ENCODE measurements at places on chromosomes 11 and 22. TPM values are rescaled to one million over a fixed set of nuclear protein-coding genes. Genes with fewer than 3 reads are reported as not detected.

GLYATL1 gene
- 0.21 TPM for polyA plus RNA-seq

GRCh38 chr11:5891216-5891800, 1.7 kb upstream of the OR52E5 start:
- peak; percentile 4 for DNase-seq

GRCh38 chr11:1707751-1708150, 10.8 kb downstream of the KRTAP5-6 start:
- DNase-seq = no peak

DNA sequence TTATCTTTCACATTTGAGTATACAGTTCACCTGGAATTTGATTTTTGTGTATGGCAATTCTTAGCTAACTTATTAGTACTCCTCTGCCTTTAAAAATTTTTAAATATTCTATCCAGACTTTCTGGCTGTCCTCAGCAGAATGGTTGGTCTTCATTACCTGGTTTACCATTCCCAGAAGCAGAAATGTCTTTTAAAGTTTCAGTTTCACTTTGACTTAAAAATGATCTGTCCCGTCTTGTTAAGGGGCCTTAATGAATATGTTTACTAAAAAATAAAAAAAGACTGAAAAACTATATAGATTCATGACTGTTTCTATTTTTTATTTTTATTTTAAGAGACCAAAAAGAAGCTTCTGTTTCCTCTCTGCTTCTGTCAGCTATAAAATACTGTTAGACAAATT, 70.5 kb upstream of the TNRC6B start:
- DNase-seq = no peak

HYLS1 gene
- polyA plus RNA-seq = 1.4 TPM

GRCh38 chr11:92852946-92853345, 116.5 kb upstream of the MTNR1B start:
- no peak for DNase-seq

- no peak for DNase-seq
These were observed 149.3 kb downstream of the TMEM135 start for GRCh38 chr11:87187076-87187475.

FOLR2 gene
- not detected for polyA plus RNA-seq

DNA sequence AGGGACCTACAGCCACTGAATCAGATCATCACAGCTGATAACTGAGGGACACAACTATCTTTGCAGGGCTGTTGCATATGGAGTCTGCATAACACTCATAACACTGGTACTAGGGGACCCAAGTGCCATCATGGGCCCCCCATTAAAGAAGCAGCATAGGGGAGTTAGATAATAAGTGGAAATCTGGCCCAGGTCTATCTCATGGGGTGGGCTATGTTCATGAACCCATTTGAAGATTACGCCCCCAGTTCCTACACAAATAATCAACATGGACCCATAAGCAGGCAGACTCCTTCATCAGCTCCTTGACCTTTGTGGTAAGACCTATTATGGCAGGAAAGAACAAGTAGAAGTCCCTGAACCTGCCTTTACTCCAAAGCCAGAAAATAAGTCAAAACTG, 48.8 kb downstream of the ASCL2 start:
- no peak for DNase-seq

- DNase-seq = no peak
These were observed 44.5 kb upstream of the RRM1 start for GRCh38 chr11:4050138-4050537.

DNA sequence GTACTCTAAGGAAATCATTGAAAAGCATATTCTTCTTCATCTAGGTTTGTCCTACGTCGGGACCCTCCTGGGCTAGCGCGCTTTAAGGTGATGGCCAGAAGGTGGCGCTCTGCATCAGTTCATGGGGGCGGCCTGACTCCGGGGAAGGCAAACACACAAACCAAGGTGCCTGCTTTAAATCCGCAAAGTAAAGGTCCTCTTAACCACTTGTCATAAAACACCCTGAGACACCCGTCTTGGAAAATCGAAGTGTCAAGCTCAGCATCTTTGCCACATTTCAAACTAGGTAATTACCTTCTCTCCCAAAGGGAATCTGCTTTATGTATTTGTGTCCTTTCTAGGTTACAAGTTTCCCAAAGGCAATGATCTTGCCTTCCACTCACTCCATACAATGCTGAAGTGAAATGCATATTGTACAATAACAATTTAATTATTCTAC, 33.9 kb downstream of the LMO2 start:
- peak; percentile 81 for DNase-seq

PTPN5 gene
- polyA plus RNA-seq = not detected

GRCh38 chr11:12284316-12285050, 92.9 kb upstream of the PARVA start:
- peak; percentile 1 for DNase-seq

DNA sequence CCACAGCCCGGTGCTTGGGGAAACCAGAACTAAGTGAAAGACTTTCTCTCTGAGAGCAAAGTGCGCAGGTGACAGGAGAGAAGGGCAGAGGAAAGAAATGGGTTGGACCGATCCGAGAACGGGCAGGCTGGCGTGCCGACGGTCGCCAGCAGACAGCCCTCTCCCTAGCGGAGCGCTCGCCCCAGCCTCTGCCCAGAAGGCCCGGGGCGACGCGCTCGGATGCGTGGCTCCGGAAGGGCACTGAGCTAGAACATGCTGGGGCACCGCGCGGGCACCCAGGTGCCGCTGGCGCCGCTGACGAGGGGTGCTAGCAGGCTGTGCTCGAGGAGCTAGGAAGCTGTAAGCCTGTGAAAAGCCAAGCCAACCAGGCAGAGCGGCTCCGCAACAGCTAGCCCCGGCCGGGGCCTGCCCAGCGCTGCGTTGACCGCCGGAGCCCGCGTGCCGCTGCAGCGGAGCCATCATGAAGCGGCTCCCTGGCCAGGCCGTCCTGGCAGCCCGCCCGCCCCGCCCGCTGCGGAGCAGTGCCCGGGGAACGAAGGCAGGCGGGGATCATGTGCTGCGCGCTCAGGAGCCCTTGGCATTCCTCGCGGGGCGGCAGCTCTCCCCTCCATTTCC, 22.1 kb upstream of the RRAS2 start:
- DNase-seq = peak; percentile 92

MPZL3 gene
- 0.70 TPM for polyA plus RNA-seq

GRCh38 chr11:9357041-9357440, 27.4 kb upstream of the IPO7 start:
- DNase-seq = no peak

DNA sequence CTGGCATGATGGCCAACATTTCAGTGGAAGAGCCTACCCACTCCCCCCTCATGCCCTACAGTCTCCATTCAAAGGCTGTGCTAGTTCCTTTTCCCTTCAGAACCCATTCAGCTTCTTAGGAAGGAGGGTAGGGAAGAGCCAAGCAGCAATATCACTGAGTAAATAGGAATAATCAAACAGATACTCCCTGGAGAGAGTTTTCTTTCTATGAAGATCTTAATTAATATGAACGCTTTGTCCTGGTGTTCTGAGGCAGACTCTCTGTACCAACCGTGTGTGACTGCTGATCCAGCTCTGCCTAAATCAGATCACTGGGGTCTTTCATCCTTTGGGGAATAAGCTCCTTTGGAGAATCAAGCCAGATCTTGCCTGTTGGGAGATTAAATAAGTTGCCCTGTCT, 75.2 kb upstream of the NNMT start:
- no peak for DNase-seq

DNA sequence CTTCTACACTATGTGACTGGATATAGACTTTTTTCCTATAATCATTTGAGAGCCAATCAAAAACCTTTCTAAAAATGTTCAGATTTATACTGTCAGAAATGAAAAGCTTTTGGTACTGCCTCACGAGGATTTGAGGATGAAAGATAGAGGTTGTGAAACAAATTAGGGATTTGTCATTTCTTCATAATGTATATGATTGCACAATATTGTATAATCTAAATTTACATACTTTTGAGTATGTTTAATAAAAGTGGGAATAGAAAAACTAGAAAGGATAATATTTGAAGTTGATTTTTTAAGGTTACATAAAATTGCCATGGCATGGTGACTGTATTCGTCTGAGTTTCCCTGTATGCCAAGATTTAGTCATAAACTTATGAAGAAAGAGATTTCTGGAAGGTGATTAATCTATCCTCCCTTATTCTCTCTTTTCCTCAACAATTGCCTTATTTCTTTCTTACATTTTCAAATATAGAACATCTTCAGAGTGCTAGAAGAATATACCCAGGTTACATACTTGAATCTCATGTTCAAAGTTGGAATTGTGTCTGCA, 56.2 kb downstream of the CASP12 start:
- DNase-seq = no peak

All from SK-N-SH (cell line).